ENCODE measurements at places on chromosomes 11 and 22.

GRCh38 chr11:3138178-3139085 lies 26.7 kb downstream of the OSBPL5 start:
- DNase-seq, result no peak

DNA sequence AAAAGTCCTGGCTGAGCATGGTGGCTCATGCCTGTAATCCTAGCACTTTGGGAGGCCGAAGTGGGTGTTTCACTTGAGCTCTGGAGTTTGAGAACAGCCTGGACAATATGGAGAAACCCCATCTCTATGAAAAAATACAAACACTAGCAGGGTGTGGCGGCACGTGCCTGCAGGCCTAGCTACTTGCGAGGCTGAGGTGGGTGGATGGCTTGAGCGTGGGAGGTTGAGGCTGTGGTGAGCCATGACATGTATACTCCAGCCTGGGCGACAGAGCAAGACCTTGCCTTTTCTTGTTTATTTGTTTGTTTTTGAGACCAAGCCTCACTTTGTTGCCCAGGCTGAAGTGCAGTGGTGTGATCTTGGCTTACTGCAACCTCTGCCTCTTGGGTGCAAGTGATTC lies 8.1 kb upstream of the CRY2 start:
- no peak for DNase-seq

- DNase-seq, result no peak
These were observed 285.8 kb downstream of the SOX6 start for GRCh38 chr11:16070573-16070972.

DNA sequence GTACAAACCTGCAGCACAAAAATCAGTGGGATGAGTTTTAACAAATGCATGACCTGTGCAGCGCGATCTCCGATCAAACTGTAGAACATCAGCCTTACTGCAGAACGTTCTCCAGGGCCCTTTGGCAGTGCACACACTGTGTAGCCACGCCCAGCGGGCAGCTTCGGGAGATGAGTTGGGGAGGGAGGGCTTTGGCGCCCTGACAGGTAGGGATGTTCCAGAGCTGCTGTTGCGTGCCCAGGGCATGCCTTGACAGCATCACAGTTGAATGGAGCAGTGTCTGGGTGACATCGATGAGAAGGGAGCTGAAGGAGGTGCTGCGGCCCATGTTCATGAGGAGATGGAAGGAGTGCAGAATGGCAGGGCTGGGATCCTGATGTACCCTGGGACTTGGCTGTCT lies 80.2 kb downstream of the TBC1D22A start:
- peak; percentile 81 for DNase-seq

GRCh38 chr22:32717337-32718240 lies 83.9 kb upstream of the TIMP3 start:
- no peak for DNase-seq

DNA sequence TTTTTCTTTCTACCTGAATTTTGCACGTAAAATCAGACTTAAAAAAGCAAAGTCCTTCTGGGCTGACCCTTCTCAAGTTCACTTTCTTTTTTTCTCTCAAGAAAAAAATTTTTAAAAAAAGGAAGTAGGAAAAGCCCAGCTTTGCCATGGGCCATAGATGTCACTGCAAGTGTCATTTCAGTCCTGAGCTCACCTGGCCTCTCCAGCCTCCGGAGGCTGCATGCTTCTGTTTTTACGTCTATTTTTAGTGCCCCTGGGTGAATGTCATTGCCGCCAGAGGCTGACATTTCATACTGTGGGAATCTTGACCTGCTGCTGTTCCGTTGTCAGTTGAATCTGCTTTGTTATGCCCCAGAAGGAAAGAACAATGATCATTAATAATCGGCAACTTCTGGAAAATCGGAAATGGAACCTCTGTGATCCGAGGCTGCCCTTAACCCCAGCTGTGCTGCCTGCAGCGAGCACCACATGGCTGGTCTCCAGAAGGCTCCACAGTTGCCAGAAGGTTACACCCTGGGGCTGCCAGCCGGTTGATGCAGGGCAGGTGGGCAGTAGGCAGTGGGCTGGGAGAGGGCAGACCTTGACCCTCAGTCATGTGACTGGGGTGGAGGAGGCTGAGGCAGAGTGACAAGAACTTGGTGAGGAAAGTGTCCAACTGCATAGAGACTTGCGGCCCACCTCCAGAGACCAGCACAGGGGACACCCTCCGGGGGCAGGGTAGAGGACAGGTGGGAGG lies 16.7 kb upstream of the MYEOV start:
- no peak for DNase-seq

DNA sequence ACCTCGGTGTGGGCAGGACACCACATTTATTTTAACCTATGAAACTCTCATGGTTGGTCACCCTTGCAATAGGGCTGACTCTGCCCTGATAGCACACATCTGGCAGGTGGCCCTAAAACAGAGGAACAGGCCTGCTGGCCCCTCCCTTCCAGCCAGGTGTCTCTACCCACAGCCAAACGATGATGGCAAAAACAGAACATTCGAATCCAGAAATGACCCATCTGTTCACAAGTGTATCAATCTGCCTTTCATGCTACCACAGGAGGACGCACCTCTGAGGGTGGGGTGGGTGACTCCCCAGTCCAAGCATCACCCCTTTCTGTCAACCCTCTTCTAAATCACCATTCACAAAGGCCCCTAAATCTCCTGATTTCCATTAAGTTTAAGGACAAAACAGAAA lies 118.1 kb downstream of the ETS1 start:
- DNase-seq, result no peak

DNA sequence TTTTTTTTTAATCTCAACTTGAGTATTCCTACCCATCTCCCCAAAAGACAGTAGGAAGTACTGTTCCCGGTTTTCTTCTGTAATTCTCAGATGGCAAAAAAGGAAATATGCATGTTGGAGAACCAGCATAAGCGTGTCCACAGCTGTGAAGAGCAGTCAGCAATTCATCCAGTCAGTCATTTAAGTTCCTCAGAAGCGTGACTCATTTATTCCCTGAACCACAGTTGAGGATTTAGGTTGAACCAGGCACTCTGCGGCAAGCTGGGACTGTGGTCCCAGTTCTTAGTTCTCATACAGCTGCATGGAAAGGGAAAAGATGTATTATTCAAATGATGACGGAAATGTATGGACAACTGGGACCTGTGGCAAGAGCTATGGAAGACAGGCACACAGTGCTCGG lies 61.0 kb upstream of the MYO18B start:
- DNase-seq, result no peak

DNA sequence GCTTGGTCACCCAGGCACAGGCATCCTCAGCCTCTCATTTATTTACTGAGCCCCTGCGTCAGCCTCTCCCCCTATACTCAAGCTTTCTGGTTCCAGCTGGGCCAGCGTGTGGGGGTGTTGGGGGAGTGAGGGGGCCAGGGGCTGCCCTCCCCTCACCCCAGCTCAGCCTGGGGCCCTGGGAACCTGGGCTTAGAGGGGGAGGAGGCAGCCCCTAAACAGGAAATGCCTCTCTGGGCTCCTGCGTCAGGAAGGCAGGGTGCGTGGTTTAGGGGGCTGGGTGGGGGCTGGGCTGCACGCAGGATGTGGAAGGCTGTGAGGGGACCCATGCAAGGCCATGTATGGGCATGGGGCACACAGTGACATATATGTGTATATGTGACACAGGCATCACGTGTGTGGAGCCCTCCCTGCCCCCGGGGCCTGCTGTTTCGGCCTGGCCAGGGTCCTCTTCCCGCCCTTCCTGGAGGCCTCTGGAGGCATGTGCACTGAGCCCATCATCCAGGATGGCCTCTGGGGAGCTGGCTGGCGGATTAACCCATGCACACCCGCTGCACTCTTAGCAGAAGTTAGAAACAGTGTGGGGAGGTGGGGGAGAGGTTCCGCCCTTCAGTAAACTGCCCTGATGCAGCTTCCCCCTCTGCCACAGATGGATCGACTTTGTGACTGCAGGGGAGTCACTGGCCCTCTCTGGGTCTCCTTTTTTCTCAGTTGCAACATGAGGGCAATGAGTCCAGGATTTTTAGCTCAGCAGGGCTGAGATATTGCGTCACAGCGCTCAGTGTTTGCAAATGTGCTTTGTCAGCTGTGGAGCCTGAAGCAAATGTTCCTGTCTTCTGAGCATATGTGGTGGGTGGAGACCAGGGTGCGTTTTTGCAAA lies 1.1 kb upstream of the CD248 start:
- no peak for DNase-seq

- DNase-seq, result no peak
These were observed 3.9 kb downstream of the POLR3H start for GRCh38 chr22:41540365-41540764.

DNA sequence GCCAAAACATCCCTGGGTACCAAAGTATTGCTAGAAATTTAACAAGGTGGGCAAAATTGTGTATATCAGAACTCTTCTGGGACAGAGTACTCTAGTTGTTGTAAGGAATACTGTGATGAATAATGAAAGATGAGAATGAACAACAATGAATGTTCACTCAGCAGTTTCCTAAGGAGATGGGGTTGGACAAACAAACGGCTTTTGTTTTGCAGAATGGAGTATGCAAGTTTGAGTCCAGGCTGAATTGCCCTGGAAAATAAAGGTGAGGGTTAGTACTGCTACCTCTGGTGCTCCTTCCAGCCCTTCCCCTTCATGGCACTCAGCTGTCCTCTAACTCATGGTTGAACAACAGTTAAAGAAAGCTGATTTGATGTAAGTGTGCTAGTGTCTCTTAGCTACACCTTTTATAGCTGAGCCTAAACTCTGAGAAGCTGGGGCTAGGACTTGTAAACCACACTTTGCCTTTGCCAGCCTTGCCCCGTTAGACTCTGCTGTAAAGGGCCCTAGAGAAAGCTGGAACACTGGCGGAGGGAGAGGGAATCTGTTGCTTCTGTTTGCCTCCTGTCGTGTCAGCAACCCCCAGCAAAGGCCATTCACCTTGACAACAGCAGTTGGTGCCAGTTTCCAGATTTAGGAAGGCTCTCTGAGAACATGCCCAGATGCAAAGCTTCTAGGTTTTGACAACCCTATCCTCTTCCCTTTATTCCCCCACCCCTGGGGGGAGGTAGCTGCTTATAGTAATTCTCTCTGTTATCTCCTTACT lies 41.2 kb upstream of the POLD3 start:
- no peak for DNase-seq

- DNase-seq, result no peak
These were observed 71.1 kb downstream of the TTC28 start for GRCh38 chr22:28608546-28608945.

- DNase-seq, result no peak
These were observed 5.2 kb downstream of the APOBEC3B start for GRCh38 chr22:38987171-38987895.

GRCh38 chr11:64747961-64748665 lies 4.2 kb upstream of the RASGRP2 start:
- no peak for DNase-seq

GRCh38 chr22:20807315-20807752 lies 33.4 kb downstream of the SERPIND1 start:
- DNase-seq, result no peak

- DNase-seq, result no peak
These were observed 223.8 kb upstream of the DDI1 start for GRCh38 chr11:103812680-103813079.

- DNase-seq, result no peak
These were observed 5.9 kb upstream of the SCGB1D2 start for GRCh38 chr11:62236187-62236586.

DNA sequence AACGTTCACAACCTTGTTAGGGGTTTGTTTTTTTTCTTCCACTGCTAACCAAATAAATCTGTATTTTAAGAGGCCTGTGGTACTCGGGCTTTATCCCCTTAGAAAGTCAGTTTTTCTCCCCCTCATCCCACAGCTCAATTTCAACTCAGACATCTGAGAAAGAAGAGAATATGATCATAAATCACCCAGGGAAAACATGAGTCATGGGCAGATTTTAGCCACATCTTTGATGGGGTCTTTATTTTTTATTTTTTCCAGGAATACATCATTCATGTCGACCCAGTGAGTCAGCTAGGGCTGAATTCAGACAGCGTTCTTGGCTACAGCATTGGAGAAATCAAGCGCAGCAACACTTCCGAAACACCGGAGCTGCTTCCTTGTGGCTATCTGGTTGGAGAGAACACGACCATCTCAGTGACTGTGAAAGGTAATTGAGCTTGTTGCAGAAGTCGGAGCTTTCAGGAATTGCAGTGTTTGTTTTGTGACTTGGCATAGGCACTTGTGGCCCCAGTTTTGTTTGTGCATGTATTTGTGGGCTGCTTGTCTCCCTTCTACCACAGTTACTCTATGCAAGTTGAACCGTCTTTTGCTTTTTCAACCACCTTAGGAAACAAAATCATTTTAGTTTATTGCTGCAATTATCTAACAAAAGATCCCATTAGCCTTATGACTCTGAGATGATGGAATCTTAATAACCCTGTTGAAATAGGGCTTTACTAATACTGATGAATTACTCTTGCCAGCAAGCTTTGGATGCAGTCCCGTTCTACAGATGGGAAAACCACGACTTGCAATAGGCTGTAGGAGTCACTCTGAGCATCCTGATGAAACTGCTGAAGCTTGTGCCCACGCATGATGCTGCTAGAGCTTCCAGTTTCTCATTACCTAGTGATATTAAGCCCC lies 62.7 kb downstream of the DBX1 start:
- peak; percentile 88 for DNase-seq

DNA sequence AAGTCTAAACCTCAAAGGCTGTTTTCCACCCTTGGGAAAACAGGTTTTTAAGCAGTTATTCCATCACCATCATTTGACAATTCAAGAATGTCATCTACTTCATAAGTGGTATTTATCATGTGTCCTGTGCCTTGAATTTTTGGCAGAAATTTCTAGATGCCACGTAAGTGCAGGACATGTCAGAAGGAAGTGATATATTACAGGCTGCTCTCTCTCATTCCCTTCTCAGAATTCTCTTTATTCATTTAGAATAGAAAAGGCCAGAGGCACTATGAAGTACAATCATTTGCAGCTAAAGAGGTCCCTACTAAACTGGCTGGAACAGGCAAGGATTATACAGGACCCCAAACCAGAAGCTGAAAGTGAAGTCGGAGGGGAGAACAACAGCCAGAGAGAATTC lies 11.9 kb downstream of the RBFOX2 start:
- no peak for DNase-seq

DNA sequence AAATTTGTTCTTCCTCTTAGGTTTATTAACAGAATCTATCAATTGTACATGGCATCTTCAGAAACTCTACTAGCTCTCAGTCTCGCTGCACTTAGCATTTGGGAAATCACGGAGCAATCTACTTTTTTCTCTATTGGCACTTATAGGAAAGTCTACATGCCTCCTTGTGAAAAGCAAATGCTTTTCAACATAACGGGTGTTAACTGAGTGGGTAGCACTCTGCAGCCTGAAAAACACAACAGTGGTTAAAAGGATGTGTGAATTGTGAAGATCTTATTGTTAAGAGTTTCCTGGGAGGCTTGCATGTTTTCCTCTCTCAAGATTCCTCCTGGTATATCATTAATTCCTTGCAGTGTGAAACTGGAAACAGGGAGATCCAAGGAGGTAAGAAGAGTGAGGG lies 204.2 kb upstream of the SESN3 start:
- DNase-seq, result no peak

DNA sequence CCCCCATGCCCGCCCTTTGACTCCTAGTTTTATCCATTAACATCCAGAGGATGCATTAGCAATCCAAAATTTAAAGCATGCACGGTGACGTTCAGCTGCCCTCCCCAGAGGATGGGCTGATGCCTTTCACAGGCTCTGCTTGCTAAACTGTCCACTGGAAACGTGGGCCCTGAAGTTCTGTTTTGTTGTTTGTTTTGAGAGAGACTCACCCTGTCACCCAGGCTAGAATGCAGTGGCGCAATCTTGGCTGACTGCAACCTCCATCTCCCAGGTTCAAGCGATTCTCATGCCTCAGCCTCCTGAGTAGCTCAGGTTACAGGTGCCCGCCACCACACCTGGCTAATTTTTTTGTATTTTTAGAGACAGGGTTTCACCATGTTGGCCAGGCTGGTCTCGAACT lies 39.3 kb downstream of the NFRKB start:
- DNase-seq, result no peak

Data from NCI-H1105 (cell line).